NCI-H510A treated with DMSO at 0.1 percent for 48 hours (cell line): ENCODE measurements at places on chromosomes 1 and 21.
A peak's percentile ranks its signal among the peaks of the same experiment; 100 is the strongest.

DNA sequence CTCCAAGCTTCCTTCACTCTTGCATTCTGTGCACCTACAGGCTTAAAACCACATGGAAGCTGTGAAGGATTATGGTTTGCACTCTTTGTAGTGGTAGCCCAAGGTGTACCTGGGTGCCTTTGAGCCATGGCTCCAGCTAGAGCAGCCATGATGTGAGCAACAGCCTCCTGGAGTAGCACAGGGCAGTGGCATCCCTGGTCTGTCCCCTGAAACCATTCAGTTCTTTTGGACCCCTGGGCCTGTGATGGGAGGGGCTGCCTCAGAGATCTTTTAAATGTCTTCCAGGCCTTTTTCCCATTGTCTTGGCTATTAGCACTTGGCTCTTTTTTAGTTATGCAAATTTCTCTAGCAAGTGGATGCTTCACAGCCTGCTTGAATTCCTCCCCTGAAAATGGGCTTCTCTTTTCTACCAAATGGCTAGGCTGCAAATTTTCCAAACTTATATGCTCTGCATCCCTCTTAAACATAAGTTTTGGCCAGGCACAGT is 47.4 kb downstream of the CLCA4 start:
- DNase-seq = no peak

DNA sequence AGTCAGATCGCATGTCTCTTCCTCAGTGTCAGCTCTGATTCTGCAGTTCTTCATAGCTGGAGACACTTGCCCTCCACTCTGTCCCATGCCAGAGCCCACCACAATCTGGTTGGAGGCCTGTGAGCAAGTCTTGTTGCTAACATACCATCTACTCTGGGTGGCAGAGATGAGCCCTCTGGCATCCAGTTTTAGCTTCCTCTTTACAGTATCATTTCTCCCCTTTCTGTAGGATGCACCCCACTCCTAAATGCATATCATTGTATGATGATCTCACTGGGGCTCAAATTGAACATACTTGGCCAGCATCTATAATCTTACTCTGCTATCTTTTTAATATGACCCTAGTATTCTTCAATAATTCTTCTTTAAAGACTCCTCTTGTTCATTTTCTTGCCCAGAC is 16.9 kb downstream of the PCNX2 start:
- no peak for DNase-seq

DNA sequence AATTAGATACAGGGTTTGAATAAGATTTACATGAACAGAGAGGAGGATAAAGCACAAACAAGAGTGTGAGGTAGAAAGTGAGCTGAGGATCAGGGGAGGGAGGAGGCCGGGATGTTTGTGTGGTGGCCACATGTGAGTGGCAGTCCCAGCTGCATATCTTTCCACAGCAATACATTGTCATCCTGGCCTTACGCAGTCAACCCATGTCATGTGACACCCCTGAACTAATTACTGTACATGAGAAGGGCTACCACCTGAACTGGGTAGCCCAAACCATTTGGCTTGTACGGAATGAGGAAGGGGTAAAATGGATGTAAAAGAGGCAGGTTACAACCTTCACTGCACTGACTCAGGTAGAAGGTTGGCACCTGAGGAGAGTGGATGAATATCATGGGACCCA is 4.2 kb downstream of the SLAMF7 start:
- no peak for DNase-seq

DNA sequence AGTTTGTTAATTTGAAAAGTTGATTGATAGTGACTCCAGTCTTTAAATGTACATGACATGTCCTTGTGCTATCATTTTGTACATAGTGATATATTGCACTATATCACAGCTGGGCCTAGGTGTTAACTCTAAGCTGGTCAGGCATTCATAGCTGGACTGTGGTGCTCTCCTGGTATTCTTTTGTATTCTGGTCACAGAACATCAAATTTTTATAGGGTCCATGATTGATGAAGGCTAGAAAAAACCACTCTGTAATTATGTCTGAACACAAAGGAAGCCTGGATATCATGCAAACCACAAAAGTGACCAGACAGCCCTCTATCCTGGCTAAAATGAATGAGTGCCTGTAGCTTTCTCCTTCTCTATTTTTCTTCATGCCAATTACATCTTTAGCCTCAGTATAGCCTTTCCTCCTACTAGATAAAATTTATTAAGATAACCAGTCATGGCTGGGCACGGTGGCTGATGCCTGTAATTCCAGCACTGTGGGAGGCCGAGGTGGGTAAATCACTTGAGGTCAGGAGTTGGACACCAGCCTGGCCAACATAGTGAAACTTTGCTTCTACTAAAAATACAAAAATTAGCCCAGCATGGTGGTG is 134.9 kb upstream of the B3GALT2 start:
- DNase-seq = no peak

- DNase-seq = no peak
Observed at GRCh38 chr1:166836733-166837132, 2.5 kb upstream of the POGK start.

- DNase-seq = peak; percentile 97
Observed at GRCh38 chr1:91021686-91022517, at the start of gene ZNF644. ZNF644 (minus strand) TSS chr1:91022035; CDS start chr1:90982353, 39,682 bp downstream.

DNA sequence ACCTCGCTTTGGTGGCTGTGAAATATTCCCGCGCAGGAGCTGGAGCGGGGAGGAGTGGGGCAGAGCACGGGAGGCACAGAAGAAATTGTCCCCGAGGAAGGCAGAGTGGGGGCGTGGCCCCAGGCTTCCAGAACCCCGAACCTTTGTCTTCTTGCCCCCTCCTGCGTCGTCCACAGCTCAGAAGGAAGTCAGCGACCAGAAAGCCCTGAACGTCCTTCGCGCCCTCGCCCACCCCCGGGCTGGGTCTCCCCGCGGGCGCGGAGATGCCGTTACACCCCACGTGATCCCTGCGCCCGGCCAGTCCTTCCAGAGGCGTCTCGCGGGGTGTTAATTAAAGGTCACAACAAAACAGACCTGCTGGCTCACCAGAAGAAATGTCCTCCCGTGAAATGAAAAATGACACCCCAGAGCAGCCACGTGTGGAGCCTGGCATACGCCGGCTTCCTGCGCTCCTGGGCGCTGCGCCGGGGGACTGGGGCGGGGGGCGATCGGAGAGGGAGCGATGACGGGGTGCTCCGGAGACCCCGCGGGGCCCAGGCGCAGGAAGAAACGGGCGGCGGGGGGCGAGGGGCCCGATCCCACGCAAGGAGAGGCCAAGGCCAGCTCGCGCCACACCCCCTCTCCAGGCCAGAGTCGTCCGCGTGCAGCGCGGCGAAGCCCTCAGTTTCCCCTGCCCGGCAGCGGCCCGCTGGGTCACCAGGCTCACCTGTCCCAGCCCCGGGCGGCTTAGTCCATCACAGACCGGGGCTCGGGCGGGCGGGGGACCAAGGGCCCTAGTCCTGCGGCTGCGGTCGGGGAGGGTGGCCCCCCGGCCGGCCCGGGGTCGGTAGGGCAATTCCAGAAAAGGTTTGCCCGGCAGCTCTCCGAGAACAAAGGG is 995 bp upstream of the KIF26B start:
- DNase-seq = no peak

DNA sequence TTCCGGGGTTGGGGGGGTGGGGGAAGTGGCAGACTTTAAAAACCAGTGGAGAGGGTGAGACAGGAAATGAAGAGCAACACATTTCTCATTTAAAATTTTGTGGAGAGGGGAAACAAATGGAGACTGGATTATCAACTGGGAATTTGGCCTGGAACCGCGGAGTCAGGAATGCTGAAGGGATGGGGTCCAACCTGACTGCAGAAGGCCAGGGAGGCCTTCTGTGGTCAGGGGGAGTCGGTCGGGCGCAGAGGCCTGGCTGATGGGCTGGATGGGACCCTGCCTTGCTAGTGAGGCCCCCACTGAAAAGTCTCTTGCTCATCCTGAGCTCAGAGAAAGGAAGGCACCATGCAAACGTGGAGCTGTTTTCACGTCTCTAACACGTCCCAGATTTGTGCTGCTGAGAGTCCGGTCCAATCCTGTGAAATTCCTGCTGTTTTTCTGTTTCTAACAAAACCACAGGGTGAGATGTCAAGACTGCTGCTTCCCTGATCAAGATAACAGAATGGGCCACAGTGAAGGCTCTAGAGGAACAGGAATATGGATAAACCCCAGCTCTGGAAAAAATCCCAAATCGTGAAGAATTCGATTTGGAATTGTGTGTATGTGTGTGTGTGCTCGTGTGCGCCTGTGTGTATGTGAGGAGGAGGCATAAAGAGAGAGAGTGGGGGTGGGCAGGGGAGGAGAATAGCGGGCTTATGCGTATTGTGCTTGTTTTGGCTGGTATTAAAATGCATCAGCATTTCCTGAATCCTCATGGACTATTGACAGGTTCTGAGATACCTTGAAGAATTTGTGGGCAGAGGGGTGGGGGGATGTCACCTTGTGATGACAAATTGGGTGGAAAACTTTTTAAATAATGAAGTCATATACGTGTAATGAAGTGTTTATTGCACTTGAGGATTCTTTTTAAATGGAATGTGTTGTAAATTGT is 117.4 kb downstream of the NGF start:
- DNase-seq = no peak

- peak; percentile 55 for DNase-seq
Observed at GRCh38 chr1:29708796-29709703, 472.7 kb downstream of the PTPRU start.

DNA sequence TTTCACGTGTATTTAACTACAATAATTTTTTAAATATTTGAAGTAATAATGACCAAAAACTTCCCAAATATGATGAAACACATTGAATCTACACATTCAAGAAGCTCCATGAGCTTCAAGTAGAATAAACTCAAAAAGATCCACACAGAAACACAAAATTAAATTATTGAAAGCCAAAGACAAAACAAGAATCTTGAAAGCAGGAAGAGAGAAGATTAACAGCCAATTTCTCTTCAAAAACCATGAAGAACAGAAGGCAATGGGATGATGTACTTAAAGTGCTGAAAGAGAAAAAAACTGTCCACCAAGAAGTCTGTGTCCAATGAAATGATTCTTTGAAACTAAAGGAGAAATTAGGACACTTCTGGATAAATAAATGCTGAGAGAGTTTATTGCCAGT is 5.1 kb upstream of the KRTAP10-10 start:
- no peak for DNase-seq

- no peak for DNase-seq
Observed at GRCh38 chr1:182251561-182251960, 140.0 kb downstream of the GLUL start.

DNA sequence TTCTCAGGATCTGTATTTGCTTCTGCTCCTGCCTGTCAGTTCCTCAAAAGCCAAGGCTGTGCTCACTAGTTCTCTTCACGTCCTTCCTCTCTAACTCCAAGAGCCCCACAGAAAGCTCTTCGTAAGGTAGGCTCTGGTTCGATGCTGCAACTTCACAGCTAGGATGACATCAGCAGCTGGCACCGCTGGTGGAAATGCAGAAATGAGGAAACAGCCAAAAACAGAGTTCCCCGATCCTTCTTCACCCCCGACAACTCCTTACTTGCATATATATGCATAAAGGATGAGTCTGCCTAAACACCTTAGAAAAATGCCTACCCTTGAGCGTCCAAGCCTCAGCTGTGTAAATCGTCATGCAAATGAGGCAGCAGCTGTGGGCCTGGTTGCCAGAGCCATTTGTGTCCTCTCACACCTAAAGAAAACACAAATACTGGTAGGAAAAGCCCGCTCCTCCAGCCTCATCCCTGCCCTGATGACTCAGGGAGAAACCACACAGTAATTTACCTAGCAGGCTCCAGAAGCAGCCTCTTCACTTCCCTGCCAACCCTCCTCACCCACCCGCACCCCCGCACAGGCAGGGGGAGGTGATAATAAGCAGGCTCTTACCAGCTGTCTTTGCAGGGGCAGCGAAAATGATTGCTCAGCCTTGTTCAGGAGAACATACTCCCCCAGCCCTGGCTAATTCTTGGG is 28.2 kb downstream of the BATF3 start:
- DNase-seq = peak; percentile 77

- no peak for DNase-seq
Observed at GRCh38 chr1:240693036-240693435, 81.1 kb upstream of the GREM2 start.

DNA sequence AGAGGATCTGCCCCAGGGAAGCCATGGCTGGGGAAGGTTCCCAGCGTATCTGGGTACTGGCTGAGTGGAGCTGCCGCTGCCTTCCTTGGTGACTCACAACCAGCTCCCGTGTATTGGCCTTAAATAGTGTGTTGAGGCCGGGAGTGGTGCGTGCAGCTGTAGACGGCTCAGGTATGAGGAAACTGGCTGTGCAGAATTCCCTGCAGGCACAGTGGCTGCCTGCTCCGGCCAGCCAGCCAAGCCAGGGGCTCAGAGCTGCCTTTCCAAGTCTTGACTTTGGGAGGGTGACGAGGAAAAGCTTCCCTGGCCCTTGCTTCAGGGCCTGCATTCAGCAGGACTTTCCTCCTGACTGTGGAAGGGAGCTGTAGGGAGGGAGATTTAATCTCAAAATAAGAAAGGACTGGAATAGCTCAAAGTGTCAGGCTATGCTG is at the start of gene VTCN1:
Gene VTCN1 (minus strand): TSS at position 97 of the 431 bp plus-strand sequence. CDS start 72 bp downstream, at position 25.
- no peak for DNase-seq

- no peak for DNase-seq
Observed at GRCh38 chr1:151145304-151146071, 943 bp downstream of the SEMA6C start.

DNA sequence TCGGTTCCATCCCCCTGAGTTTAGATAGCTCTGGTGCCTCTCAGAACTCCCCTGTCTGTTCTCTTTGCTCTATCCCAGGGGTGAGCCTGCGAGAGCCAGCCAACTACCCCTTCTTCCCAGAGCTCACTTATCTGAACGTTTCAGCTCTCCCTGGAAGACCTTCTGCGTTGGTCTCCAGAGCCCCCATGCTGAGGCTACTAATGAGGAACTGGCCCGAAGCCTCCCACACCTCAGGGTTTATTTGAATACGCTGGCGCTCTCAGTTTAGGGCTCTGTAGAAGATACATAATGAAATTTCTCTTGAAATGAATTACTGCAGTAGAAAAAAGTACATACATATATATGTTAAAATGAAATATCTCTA is 43.5 kb downstream of the TCEANC2 start:
- DNase-seq = no peak

DNA sequence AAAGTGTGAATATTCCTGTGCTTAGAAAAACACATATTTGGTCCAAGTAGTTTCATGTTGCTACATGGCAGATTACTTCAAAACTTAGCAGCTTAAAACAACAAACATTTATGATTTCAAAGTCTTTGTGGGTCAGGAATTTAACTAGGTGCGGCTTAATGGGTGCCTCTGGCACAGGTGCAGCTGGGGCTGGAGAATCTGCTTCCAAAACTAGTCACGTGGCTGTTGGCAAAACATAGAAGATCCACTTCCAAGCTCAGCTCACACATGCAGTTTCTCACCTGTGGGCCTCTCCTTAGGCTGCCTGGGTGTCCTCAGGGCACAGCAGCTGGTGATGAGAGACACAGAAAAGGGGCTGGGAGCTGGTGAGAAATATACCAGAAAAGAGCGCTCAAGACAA is 263.4 kb downstream of the TTLL7 start:
- DNase-seq = no peak

GRCh38 chr1:8876087-8876486 is 2.4 kb downstream of the ENO1 start:
- DNase-seq = no peak
